T-helper 22 cell (primary cell): ENCODE measurements at places on chromosomes 11 and 22.

GRCh38 chr22:30821863-30822215, 127.2 kb downstream of the OSBP2 start:
- no peak for DNase-seq

GRCh38 chr11:85582111-85582510, 45.0 kb downstream of the DLG2 start:
- no peak for DNase-seq

DNA sequence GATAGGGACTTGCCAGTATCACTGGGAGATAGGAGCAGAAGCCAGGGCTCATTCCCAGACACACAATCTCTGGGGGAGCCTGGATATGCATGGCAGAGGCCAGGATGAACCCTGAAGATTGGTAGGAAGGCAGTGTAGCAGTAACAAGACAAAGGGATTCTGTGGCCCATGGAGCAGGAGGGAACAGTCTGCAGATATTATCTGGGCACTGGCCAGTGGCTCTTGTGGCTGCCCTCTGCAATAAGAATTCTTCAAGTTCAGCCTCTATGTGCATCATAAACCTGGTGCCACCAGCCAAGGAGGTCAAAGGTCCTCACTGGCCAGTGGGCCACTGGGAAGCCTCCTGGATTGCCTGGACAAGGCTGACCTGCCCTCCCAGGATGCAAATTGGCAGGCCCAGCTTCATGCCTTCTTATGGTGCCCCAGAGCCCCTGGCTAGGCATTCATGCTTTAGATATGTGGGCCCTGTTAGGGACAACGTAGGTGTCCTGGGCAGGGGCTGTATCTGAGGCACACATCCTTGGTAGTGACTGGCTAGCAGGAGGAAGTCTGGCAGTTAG, 29.2 kb downstream of the KCNQ1OT1 start:
- DNase-seq: no peak

GRCh38 chr11:104098555-104098954, 62.1 kb downstream of the DDI1 start:
- DNase-seq: no peak
